ENCODE measurements at places on chromosomes 7 and 10. TPM values are rescaled to one million over a fixed set of nuclear protein-coding genes. Genes with fewer than 3 reads are reported as not detected.
A peak's percentile ranks its signal among the peaks of the same experiment; 100 is the strongest.

CYP3A5 gene
- total RNA-seq: 4.6 TPM

DNA sequence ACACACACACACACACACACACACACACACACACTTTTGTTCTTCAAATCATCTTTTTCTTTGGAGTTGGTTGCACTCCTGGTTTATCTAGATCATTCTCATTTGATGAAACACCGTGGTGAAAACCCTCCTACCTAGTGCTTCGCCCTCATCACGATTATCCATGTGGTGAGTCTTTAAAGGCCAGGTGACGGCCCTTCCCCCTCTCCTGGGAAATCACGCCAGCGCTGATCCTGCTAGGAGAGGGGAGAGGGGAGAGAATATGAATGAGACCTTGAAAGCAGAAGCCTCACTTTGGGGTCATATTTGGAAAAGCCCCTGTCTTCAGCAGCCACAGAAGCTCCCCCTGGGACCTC is 103.9 kb upstream of the LRRC4 start:
- DNase-seq: no peak

DNA sequence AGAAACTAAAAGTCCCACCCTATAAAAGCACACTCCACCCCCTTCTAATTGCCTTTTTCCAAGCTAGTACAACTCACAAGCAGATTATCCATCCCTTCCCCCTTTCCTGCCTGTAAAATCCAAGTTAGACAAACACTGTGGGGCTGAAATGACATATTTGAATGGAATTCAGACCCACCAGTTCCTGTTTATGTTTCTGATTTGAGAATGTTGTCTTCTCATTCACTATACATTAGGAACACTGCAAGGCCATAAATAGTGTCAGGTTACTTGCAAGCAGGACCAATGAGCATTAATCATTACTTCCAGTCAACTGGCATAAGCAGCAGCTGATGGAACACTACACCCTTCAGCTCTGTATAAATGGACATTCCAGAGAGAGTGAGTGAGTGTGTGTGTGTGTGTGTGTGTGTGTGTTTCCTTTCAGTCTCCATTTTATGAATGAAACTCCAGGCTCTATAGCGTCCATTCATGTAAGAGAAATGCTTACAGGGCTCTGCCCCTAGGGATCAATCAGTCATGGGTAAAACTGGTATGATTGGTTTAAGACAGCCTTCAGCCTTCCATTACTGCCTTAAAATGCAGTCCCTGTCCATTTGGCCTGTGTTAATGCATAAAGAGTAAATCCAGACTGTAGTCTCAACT is 69.3 kb downstream of the ETV1 start:
- no peak for DNase-seq

FLNC gene
- 489 TPM for total RNA-seq

DNA sequence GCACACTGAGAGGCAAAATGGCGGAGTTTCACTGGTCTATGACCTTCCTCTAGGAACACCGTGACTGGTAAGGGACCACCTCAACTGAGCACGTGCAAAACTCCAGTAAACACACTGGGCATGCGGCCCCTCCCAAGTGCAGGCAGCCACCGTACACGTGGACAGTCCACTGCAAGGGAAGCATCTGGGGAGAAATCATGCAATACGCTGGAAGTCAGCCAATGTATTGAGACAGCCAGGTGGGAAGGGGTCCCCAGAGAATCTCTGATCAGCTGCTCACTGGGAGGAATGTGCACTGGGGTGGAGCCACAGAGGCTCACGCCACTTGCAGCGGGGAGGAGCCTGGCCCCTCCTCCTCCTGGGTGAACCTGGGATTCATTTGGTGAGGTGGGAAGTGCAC is 49.3 kb downstream of the CFAP46 start:
- DNase-seq: peak; percentile 39

Data from sigmoid colon (tissue), 7 donors.